ENCODE measurements at places on chromosomes 3 and 15.

GRCh38 chr3:73473181-73473897 is 151.4 kb downstream of the PDZRN3 start:
- no peak for DNase-seq

DNA sequence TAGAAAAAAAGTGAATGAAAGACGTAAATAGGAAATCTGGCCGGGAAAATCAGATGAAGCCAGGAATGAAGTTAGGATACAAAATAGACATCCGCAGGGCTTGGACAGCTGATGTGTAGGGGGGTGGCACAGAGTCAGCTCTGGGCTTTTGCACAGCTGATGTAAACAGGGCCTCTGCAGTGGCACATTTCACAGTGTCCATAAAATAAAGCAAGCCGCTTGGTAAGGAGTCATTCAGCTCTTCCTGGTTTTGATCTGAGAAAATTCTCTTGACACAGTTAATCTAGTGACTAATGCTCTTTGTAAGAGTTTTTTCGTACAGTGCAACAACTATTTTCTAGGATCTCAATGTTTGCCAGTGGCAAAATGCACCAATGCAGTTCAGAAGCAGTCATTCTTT is 153.3 kb downstream of the USP13 start:
- no peak for DNase-seq

- no peak for DNase-seq
Observed at GRCh38 chr3:78148986-78149717, 1109.3 kb downstream of the ROBO2 start.

GRCh38 chr3:191972714-191973398 is 511.9 kb downstream of the PYDC2 start:
- DNase-seq = no peak

- DNase-seq = no peak
Observed at GRCh38 chr15:48520376-48521155, 124.9 kb downstream of the FBN1 start.

DNA sequence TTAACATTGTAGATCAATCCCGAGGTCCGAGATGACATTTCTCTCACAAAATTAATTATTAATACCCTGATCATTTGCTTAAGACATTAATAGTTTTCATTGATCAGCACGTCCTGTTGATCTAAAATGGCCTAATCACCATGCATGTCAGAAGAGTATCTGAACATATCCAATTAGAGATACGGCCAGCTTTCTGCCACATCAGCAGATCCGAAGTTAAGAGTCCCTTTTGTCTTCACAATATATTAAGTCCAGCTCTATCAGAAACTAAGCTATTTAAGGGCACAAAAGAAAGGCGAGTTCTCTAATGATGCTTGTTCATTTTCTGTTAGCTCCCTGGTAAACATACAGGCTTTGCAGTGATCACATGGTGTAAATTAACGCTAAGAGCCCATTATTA is 470.3 kb downstream of the CNTN4 start:
- no peak for DNase-seq

- no peak for DNase-seq
Observed at GRCh38 chr3:25056803-25057351, 371.2 kb upstream of the RARB start.

- DNase-seq = no peak
Observed at GRCh38 chr3:56980243-56980642, 80.2 kb upstream of the SPATA12 start.

- no peak for DNase-seq
Observed at GRCh38 chr15:70566989-70567388, 196.4 kb downstream of the UACA start.

DNA sequence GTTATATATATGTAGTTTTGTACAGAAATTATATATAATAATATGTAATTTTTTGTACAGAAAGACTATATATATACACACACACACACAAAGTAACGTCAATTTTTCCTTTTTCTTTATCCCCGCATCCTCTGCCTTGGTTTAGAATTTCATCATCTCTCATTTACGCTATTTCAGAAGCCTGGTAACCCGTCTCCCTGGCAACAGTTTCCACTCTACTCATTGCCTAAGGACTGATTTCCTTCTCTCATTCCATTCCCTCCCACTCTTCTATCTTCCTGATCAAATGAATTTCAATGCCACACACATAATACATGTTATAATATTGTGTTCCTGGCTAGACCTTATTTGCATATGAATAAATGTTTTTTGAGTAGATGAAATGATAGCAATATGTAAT is 47.8 kb upstream of the NDN start:
- DNase-seq = no peak

- no peak for DNase-seq
Observed at GRCh38 chr3:174253196-174253823, 605.8 kb upstream of the NAALADL2 start.

DNA sequence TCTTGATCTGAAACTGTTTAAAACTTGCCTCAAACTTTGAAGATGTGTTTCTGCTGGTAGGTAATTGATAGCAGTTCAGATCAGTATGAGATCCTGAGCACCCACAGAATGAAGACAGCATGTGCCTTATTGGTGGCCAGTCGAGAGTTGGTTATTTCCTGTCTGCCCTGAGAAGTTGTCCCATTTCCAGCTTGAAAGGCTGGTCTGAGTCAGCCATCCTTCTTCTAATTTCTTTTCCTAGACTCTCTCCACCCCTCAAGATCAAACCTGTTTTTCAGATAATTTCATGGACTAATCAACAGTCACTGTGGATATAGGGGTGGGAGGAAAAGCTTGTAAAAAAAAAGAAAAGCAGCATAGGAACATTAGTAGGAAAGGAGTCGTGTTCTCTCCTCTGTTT is 464.4 kb downstream of the FOXP1 start:
- no peak for DNase-seq

DNA sequence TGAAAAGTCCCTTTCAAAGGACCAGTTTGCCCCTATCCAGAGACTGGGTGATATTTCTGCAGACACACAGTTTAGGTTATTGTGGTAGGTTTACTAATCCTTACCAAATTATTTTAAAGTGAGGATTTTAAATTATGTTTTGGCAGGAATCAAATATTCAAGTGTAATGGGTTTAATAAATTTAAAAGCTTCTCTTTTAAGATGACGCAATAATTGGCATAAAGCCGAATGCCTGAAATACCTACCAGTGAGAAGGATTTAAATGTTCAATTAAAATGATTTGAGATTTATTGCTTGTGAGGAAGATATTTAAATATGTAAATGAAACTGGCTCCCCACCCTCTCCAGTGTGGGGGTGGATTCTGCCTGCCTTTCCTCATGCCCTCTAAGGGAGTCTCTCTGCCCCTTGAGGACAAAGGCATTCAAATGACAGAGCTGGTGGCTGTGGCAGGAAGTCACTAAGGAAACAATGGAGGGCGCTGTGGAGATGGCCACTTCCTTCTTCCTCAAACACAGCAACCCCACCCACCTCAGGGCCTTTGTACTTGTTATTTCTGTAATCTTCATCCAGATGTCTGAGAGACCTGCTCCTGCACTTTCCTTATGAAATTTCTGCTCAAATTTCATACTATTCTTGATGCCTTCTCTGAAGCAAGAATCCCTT is 131.7 kb downstream of the TNIK start:
- no peak for DNase-seq

- no peak for DNase-seq
Observed at GRCh38 chr15:55897560-55898336, 95.7 kb downstream of the NEDD4 start.

GRCh38 chr15:71585159-71585558 is 225.2 kb upstream of the NR2E3 start:
- no peak for DNase-seq

DNA sequence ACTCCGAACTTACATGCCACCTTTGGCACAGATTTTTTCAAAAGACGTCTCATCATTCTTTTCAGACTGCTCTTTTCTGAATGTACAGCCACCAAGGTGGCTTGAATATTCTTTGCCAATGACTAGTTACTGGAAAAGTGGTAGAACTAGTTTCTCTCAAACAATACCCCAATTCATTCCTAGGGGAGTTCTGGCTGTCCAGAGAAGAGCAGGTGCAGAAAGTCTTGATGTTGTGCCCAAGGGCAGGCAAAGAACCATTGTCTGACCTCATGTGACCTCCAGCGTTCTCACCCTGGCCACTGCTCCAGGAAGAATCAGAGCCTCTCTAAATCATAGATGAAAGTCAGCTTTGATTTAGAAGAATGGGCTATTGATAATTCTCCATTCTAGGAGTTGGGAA is 5.5 kb downstream of the LMOD3 start:
- DNase-seq = no peak

- DNase-seq = no peak
Observed at GRCh38 chr15:70127288-70127746, 29.6 kb upstream of the TLE3 start.

DNA sequence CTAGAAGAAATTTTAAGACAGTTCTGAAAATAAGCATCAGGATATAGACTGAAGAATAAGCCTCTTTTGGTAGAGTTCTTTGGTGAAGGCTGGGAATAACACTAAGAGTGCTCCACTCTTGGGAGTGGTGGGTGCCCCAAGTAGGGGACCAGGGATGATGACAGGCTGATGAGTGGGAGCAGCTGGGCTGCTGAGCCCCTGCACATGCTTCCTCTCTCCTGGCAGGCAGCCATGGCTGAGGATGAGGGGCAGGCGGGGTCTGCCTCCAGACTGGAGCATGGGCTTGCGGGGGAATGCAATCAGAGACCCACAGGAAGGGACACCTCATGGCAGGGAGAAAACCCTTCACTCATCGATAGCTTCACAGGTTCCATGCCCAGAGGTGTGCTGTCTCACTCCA is 72.6 kb upstream of the RORA start:
- no peak for DNase-seq

DNA sequence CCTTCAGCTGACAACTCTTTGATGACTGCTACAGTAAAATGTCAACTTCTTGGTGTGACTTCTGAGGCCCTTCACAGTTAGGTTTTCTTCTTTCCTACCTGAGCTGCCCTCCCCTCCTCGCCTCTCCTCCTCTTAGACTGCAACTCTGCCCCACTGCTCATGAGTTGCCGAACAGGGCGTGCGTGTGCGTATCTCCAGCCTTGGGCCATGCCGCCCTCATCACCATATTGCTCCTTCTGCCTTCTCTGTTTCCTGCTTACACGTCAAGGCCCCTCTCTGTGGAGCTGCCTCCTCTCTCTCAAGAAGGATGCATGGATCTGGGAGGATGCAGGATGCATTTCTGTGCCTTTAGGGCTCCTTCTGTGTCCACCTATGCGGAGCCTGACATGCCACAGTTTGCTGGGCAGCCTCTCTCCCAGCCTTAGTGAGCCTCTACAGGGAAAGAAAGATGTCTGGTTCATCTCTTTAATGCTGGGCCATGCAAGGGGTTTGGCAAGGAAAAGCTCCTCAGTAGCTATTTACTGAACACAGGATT is 205.9 kb downstream of the RPLP1 start:
- DNase-seq = no peak

DNA sequence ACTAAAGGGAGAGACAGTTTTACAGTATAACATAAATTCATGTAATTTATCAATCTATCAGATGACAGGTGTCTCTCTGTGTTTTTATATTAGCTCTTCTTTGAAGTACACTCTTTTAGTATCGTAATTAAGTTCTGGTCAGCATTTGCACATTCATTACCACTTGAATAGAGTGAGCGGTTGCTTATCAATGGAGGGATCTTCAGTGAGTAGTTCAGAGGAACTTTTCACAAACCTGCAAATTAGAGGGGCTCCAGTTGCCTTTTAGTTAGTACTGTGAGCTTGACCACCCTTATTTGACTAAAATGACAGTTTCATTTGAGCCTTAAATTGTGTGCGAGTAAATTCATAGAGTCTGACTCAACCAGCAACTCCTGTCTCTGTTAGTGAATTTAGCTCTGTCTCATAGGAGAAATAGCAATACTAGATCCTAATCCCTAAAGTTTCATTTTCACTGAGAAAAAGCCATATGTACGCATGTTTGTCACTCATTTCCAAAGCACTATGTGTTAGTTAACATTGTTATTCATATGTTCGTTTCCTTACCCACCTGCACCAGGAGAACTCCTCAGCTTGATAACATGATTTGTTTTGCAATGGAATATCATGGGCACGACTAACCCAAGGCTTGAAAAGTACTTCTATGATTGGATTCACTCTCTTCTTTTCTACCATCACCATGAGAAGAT is 57.5 kb upstream of the ZBED2 start:
- DNase-seq = no peak

DNA sequence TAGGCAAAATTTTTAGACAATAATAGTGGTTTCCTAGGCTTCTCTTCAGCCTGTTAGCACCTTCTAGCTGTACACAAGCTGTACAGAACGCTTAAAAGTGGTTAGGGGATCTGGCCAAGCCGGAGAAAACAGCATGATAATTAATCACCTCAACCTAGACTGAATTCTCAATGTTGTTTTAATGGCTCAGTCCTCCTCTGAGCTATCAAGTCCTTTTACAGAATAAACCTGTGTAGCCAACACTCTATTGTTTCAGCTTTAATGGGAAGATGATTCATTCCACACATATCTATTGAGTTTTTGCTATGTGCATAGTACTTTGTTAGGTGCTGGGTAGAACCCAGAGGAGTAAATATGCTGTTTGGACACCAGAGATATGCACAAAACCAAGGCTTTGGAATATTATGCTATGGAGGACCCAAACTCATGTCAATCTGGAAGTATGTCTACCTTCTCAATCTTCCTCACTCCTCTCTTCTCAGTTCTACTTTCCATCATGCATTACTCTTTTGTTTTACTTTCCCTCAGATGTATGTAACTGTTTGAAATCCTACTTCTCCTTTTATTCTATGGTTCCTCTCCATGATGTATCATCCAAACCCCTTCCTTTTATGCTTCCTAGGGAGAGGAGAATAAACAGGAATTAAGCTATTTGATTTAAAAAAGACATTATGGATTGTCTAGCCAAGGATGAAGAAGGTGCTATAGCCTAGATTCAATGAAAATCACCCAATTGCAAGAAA is 27.6 kb upstream of the UBE2E2 start:
- DNase-seq = no peak

GRCh38 chr3:27642796-27643195 is 79.3 kb downstream of the EOMES start:
- no peak for DNase-seq

DNA sequence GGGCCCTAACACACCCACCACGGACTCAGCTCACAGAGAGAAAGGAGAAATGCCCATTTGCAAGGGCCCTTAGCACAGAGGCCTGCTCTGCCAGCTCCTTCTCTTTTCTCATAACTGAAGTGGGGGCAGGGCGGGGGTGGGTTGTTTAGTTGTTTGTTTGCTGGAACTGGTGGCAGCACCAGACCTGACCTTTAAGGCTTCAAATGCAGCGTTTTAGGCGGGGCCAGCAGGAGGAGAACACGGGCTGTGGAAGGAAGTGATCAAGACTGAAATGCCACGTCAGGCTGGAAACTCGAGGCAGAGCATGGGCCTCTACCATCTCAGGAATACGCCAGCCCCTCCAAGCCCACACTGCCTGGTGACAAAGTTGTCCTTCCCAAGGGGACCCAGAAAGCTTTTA is 9.3 kb downstream of the CACNA2D2 start:
- no peak for DNase-seq

- no peak for DNase-seq
Observed at GRCh38 chr15:88121968-88122530, 134.5 kb downstream of the NTRK3 start.

GRCh38 chr3:94573337-94573736 is 510.5 kb downstream of the NSUN3 start:
- no peak for DNase-seq

- DNase-seq = no peak
Observed at GRCh38 chr3:141452045-141452444, 34.8 kb upstream of the RASA2 start.

- no peak for DNase-seq
Observed at GRCh38 chr3:171044835-171045793, 18.6 kb upstream of the SLC2A2 start.

- no peak for DNase-seq
Observed at GRCh38 chr15:55247311-55247710, 42.3 kb downstream of the RAB27A start.
